ENCODE measurements at places on chromosomes 1 and 21.

DNA sequence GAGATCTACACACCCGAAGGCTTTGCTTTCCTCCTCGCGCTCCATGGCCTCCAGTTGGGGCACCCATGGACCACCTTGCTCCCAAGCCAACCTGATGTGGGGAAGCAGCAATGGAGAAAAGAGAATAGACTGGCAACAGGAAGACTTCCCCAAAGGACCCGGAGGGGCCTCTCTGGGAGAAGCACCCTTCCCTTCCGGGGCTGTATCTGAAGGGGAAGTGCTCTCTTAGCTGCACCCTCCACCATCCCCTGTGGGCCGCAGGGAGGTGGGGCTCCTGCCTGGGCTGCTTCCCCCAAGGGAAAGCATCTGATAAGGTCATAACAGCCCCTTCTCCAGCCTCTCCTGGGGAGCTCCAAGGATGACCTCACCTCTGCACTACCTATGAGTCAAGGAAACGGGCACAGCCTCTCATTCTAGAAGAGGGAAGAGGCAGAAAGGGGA, 100.2 kb downstream of the RIPK4 start:
- no peak for DNase-seq

DNA sequence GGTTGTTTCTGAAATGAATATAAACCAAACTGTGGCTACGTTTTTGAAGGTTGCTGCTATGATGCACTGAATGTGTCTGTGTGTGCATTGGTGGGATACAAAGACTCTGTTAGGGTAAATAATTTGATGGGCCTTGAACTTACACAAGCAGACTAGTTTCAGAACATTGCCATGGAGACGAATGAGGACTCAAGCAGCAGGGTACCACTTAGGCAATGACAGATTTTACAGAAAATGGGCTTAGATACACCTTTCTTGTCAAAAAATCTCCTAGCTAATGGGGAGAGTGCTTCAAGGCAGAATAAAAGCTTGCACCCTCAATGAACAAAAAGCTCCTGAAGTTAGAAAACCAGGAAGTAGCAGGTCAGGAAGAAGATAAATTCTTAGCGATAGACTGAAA, 55.7 kb downstream of the IER5 start:
- no peak for DNase-seq

DNA sequence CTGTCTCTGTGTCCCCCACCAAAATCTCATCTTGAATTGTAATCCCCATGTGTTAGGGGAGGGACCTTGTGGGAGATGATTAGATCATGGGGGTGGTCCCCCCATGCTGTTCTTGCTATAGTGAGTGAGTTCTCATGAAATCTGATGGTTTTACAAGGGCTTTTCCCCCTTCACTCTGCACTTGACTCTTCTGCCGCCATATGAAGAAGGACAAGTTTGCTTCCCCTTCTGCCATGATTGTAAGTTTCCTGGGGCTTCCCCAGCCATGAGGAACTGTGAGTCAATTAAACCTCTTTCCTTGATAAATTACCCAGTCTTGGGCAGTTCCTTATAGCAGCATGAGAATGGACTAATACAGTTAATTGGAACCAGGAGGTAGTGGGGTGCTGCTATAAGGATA, 137.1 kb upstream of the RAB4A start:
- no peak for DNase-seq

GRCh38 chr1:207847116-207847515, 63.8 kb downstream of the CD34 start:
- no peak for DNase-seq

DNA sequence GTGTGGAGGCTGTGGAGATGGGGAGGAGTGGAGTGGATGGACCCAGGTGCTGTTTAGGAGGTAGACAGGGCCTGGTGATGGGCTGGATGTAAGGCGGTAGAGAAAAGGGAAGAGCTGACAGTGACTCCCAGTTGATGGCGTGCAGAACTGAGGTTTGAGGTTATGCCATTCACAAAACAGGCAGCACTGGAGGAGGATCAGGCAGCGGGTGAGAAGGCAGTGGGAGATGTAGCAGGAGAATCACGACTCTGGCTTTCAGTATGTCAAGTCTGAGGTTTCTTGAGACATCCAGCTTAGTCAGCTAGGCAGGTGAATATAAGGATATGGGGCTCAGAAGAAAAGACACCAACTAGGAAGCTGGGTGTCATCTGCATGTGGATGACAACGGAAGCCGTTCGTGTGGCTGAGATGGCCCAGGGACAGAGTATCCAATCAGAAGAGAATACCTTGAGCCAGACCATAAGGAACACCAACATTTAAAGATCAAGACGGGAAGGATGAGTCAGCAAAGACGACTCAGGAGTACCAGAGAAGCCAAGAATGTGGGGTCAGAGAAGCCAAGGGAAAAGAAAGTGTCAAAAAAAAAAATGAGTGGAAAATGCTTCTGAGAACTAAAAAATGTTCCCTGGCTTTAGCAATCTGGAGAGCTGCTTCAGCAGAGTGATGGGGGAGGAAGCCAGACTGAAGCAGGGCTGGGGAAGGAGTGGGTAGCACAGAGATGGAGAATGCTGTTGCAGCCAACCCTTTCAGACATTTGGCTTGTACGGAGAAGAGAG, 15.2 kb downstream of the LRRN2 start:
- no peak for DNase-seq

GRCh38 chr1:75327395-75327794, 193.2 kb downstream of the LHX8 start:
- no peak for DNase-seq

DNA sequence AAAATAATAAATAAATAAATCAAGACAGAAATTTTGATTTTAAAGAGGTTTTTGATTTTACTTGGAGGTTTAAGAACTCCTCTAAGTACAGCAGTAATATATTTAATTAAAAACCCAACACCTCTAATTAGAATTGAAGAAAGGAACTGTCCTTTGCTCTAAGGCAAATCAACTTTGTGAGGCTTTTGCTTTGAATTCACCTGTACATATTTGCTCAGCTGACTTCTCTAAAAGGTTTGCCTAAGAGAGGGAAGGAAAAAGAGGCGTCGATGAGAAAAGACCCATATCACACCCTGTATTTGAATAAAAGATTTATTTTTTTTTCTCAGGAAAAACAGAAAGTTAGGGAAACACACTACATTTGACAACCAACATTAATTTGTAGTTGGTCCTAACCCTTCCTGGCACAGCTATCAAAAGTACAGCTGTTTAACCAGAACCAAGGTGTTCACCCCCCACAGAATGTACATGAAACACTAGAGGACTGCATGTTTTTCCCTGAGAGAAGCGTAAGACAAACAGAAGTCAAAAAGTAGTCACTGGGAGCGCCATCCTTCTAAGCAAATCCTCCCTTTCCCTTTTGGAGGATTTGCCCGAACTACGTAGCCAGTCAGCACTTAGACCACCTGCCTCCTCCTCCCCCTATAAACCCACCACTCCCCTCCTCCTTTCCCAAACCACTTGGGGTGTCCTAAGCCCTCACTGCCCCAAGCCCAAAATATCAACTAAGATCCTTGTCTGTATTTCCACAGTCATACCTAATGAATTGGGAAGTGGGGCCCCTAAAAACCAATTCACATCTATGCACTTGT, 4.9 kb downstream of the MCL1 start:
- DNase-seq = no peak

DNA sequence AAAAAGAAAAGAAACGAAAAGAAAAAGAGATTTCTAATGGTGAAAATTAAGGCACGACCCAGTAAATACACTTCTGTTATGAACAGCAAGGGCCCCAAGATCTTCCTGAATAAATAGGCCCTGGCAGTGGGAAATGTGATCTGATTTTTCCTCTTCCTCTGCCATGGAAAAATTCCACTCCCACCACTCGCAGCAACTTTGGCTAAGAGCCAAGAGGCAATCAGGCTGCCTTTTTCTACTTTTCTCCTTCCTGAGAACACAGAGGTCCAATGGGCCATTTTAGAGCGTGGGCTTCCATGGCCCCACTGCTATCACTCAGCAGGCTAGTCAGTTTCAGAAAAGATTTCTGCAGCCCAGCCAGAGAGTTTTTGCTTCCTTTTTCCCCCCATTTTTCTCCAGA, 33.7 kb upstream of the AK4 start:
- no peak for DNase-seq

DNA sequence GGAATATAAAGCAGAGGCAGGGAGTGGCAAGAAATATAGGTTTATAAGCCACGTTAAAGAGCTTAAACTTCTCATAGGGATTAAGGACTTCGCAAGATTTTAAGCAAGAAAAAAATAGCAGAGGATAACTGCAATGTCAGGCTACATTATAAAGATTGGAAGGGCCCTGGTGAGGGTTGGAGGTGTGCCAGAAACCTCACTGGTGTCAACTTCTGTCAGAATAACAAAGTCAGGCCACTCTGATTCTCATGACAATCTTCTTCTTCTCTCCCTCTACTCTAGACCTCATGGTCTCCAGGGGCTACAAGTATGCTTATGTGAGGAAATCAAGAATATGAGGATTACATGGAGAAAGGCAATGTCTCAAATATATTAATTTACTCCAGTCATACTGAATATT, 32.6 kb upstream of the FMO2 start:
- DNase-seq = no peak

- DNase-seq = no peak
Observed at GRCh38 chr1:205716371-205717132, 33.4 kb downstream of the NUCKS1 start.

DNA sequence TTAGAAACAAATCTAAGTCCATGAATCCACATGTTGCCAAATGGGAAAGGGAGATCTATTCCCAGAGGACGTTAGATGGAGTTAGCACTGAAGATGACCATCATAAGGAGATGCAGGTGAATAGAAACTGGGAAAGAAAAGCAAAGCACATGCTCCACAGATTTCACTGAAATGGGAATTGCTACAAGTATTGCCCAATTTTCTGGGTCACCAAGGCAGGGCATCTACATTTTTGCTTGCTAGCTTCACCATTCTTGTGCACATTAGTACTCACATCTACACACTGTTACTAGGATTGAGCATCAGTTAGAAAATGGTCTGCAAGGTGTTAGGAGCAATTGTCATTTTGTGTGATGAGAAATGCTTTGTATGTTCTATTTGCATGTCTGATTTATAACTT, 99.1 kb downstream of the JAK1 start:
- no peak for DNase-seq

DNA sequence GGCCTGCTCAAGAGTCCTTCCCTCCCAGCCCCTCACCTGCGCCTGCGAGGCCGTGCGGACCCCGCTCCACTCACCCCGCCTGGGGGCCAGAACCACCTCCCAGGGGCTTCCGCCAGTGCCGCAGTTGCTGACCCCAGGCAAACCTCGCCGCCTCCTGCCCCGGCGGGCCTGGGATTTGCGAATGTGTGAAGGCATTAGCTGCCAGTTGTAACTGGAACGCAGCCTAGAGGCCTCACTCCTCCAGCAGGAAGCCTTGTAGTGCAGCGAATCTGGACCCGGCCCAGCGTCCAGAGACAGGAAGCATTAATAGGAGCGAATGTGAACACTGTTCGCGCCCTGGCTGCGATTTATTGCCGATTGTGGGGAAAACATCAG, 140.9 kb upstream of the ARHGEF16 start:
- DNase-seq = no peak

DNA sequence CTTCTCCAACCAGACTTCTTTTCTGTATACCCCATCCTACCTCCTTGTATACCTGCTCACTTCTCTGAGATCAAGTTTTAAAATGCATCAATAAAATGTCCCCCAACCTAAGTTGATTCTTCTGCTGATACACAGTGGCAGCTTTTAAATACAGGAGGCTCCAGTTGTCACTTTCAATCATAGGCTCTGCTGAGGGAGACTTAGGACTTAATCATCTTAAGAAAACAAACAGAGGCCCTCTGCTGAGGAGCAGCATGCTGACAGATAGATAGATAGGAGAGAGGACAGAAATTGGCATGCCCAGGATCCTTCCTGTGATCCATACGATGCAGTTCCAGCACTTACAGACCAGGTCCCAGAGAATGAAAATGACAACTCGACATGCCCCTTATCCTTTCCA, 311.0 kb upstream of the PROX1 start:
- no peak for DNase-seq

GRCh38 chr1:54581621-54582035, 33.6 kb downstream of the ACOT11 start:
- DNase-seq = no peak

- no peak for DNase-seq
Observed at GRCh38 chr1:235984041-235984825, 80.7 kb downstream of the NID1 start.

DNA sequence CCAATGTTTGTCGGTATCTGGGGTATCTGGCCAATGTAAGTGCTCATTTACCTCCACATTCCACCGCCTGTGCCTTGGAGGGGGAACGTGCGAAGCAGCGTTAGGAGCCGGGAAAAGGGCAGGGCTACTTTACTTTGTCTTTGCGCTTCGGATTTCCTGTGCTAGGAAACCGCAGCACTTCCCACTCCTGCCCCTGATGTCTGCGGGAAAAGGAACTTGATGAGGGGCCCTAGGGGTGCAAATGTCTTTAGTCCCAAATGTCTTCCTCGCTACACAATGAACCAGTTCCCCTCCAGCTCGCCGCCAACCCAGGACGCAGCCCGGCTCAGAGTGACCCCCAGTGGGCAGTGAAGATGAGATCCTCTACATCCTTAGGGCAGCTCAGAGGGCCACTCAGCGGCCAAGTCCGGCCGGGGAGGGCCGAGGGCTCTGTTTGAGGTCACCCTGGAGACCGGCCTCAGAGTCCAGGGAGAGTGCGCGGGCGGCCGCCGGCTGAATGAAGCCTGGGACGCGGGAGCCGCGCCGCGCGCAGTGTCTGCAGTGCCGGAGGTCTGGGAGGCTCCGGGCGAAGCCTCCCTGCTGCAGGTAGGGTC, at the start of gene DYNLT5:
TSS of gene DYNLT5 (plus strand) at position 460 of the 593 bp plus-strand sequence. CDS start 2,200 bp downstream, outside the sequence.
- no peak for DNase-seq

DNA sequence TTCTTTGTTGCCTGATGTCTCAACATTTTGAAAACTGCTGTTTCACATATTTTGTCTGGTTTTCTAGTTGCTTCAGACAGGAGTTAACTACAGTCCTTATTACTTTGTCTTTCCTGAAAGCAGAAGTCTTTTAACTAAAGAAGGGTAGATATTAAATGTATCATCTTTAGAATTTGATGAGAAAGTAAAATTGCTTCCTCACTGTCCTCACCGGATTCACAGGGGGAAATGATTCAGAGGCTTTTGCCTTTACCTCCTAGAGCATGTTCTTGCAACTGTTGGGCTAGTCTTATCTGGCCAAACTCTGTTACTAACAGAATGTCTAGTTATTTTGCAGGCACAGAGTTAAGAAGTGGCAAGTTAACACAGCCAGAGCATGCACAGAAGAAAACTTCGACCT, 107.2 kb upstream of the VAV3 start:
- DNase-seq = no peak

DNA sequence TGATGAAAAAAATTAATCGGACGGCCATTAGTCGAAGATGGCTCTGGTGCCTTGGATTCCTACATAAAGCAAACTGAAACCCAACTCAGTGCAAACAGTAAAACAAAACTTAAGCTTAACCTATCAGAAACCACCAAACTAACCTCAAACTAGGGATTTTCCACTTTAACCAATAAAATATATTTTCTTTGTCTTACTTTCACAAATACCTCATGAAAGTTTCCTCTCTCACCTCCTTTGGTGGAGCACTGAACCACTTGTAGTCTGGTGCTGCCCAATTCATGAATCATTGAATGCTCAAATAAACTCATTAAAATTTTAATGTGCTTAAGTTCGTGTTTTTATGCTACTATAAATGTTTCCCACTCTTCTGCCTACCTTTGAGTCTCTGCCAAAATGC, 7.0 kb downstream of the ADORA3 start:
- DNase-seq = no peak

GRCh38 chr1:100580446-100580845, 42.5 kb downstream of the GPR88 start:
- no peak for DNase-seq

GRCh38 chr1:245598524-245599305, 443.9 kb downstream of the KIF26B start:
- DNase-seq = no peak

- DNase-seq = no peak
Observed at GRCh38 chr1:30294508-30294907, 428.9 kb downstream of the MATN1 start.
